Activated naive CD4-positive, alpha-beta T cell treated with anti-CD3 and anti-CD28 coated beads, Interleukin-2, amount 10 ng/mL, durations not matched to agents 7 days and 5 days (primary cell): ENCODE measurements at places on chromosomes 4 and X.
A peak's percentile ranks its signal among the peaks of the same experiment; 100 is the strongest.

GRCh38 chrX:120000490-120001246, 57.1 kb upstream of the NKAP start:
- no peak for DNase-seq

DNA sequence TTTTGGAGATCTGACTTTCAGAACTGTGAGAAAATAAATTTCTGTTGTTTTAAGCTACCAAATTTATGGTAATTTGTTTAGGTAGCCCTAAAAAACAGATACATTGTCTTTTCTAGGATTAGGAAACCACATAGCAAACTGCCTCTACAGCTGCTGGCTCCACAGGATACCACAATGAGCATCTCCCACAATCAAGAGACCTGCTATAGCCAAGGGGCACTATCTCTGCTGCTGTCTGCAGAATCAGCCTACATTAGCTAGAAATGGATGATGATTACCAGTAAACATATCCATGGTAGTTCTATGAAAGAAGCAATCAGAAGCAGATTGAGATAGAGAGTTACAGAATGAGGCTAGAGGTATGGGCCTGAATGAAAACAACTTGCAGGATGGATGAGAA, 244.4 kb upstream of the NDST4 start:
- no peak for DNase-seq

GRCh38 chr4:159434114-159434870, 331.4 kb downstream of the RAPGEF2 start:
- DNase-seq = no peak

DNA sequence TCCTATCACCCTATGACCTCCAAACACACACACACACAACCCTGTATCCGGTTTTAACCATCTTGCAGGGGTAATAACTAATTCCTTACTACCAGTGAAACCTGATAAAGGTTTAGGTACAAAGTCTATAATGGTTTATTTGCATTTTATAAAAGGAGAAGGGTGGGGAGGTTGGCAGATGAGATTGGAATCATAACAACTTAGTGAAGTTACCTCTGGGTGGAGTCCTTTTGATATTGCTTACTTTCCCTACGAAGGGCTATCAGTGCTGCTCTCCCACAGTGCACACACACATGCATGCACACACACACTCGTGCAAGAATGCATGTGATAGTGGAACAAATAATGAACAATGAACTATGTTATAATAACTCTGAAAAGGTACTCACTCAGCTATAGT, 56.1 kb downstream of the CCSER1 start:
- no peak for DNase-seq

DNA sequence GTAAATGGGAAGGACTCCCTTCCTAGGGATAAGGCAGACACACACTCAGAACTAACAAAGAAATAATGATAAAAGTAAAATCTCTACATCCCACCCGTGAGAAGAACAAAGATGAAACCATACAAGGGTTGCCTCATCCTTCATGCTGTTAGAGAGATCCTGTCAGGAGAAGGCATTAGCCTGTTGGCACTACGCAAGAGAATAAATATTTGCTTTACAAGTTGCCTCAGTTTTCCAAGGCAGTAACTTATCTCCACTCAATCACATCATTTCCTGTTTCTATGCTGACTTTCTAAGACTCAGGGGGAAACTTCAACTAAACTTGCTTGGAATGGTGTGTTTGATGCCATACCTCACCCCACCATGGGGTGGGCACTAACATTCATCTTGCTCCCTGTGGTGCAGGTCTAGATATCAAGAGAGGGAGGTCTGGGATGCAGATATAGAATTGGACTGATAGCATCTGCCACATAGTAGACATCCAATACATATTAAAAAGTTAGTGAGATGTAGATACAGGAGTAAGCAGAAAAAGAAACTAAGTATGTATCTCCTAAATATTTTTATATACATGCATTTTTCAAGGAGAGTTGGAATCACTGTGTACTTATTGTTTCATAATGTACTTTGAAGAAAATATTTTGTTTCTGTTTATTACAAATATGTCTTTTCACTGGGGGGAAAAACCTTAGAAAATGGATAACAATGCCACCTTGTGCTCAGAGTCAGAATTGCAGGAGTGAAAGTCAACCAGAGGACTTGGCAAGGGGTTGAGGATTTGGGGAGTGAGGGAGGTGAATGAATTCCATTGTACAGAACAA, 57.2 kb upstream of the BEX4 start:
- DNase-seq = peak; percentile 22

- DNase-seq = no peak
These were observed 349.3 kb downstream of the PTTG2 start for GRCh38 chr4:38309471-38309870.

DNA sequence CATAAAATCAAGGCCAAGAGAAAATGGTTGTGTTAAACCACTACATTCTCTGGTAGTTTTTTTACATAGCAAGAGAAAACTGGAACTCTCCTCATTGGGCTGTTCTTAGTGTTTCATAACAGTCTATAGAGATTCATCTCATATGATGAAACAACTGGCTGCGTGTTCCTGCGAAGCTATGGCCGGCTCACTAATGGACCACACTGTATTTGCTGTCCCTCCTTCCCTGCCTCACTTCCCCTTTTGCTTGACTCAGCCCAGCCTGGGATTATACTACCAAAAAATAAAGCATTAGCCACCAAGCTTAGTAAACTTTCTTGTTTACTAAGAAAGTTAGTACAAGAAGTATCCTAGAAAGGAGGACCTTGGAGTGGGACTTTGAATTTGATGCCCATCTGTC, 31.6 kb upstream of the LSM6 start:
- DNase-seq = no peak

DNA sequence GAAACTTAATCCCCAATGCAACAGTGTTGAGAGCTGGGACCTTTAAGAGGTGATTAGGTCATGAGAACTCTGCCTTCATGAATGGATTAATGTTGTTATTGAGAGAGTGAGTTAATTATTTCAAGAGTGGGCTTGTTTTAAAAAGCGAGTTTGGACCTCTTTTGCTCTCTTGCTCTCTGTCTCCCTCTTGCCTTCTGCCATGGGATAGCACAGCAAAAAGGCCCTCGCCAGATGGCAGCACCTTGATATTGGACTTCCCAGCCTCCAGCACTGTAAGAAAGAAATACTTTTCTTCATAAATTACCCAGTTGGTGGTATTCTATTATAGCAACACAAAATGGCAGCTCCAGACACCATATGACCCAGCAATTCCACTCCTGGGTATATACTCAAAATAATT, 7.0 kb upstream of the ATP6AP2 start:
- DNase-seq = peak; percentile 38

- DNase-seq = no peak
These were observed 39.4 kb upstream of the PHOX2B start for GRCh38 chr4:41787931-41788330.

- no peak for DNase-seq
These were observed 484.5 kb downstream of the PACRGL start for GRCh38 chr4:21184788-21185187.

DNA sequence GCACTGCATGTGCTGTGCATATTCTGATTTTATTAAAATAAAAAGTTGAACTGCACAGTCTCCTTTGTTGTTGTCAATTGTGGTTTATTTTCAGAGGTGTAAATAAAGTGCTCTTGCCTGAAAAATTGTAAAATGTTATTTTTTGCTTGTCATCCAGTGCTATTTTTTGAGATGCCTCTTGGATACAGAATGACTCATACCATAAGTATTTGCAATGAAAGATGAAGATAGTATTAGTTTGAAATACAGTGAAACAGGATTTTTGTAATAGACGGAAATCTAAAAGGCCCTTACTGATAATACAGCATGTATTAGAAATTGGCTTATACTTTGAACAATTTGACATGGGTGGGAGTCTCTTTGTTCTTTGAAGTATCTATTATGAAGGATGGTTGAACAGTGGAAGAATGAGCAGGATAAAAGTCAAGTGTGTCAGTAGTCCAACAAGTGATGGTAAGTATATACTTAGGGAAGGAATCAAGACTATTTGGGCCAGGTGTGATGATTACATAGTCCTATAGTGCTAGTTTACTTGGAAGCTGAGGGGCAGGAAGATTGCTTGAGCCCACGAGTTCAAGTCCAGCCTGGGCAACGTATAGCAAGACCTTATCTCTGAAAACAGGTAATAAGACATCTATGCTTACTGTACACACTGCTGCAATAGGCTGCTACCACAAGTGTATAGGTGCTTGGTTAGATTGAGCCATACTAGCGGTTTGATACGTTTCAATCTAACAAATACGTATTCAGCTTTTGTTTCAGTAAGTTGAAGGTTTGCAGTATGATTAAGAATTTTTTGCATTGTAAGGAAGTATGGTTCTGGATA, 16.4 kb downstream of the DDX3X start:
- no peak for DNase-seq

GRCh38 chrX:10028283-10029104, 61.3 kb downstream of the CLDN34 start:
- DNase-seq = no peak

DNA sequence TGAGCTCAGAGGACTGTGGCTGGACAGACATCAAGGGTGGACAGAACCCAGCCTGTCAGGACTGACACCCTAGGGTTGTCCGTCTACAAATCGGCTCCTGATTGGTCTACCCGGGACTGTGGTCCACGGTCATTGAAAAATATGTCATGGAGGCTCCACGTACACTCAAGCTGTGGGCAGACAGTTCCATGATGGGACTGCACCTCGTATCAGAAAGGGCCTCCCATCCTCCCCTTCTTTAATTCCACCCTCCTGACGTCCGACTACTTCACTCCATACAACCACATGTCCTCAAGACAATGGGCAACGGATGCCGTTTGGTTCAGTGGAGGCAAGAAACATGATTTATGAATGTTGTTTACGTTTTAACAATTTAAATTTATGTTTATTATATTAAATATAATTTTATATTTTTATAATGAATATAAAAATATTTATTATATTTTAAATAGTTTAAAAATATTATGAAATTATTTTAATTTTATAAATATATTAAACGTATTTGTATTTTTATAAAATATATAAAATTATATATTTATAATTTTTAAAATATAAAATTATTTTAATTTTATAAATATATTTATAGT, 58.0 kb upstream of the SHOX start:
- no peak for DNase-seq

DNA sequence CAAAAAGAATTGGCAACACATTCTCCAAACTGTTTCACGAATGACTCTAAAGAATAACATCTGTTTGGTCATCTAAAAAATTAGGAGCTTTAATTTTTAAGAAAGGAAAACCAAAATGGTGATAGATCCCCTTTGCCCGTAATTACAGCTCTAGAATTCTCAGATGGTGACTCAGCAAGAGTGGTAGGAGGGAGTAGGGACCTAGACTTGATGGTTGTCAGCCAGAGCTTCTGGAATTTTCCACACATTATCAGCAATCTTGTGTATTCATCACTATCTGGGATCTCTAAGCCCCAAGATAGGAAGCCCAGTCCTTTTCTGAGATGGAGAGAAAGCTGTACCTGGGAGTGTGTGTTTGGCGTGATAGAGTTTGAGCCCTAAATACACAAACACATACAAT, 103.9 kb upstream of the RAB40AL start:
- DNase-seq = no peak
